Effector memory CD4-positive, alpha-beta T cell (primary cell): ENCODE measurements at places on chromosomes 16 and 17.

- no peak for DNase-seq
Observed at GRCh38 chr17:50642722-50643656, 8.3 kb downstream of the ABCC3 start.

DNA sequence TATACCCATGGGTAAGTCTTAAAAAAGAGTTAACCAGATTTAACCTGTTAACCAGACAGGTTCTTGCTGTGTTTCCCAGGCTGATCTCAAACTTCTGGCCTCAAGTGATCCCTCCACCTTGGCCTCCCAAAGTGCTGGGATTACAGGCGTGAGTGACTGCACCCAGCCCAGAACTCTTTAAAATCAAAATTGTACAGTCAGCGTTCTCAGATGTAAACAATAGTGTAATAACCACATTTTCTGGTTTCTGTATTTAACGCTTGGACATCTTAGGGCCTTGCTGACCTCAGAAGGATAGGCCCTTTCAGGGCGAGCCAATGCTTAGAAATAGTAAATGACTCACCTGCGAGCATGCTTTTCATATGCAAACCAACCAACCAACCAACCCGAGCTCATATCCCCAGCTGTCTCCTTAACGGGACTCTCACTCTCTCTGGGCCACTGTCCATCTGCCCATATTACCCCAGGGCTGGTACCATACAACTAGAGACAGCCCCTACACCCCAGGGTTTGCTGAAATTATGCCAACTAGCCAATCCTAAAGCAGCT is 415.0 kb upstream of the XYLT1 start:
- DNase-seq = no peak

DNA sequence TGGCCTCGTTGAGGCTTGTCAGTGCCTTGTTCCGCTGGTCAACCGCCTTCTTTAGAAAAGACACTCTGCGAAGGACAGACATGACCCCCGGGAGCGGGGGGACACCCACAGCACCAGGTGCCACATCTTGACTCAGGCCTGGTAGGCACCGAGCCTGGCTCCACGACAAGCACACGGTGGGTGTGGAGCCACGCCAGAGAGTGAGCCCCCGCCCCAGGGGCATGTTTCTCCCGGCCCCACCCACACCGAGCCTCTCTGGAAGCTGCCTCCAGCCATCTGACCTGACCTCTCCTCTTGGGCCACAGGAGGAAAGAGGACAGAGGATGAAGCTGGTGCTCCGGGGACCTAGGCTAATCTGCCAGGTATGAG is 4.6 kb downstream of the FAAP100 start:
- DNase-seq = no peak

GRCh38 chr17:49404906-49405305 is 9.8 kb downstream of the PHB1 start:
- DNase-seq = no peak

DNA sequence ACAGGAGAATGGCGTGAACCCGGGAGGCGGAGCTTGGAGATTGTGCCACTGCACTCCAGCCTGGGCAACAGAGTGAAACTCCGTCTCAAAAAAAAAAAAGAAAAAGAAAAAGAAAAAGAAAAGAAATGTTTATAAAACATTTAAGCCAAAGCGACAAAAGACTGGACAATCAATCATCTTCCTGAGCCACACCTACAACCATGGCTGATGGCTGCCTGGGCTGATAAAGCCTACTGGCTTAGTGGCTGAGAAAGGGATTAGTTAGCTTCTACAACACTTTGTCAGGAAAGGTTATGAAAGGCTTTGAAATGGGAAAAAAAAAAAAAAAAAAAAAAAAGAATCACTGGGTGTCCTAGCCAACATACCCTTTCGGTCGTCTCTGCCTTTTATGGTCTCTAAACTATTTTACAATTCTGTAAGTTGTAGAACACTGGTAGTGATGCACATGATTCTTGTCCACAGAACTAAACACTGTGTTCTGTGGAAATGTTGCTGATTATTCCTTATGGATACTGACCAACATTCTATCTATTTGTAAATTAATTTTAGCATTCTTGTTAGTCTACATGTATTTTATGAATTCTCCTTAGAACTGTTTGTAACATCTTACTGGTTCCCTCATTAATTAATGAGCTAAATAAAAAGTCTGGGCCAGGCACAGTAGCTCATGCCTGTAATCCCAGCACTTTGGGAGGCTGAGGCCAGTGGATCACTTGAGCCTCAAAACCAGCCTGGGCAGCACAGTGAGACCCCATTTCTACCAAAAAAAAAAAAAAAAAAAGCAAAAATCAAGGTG is 45.5 kb downstream of the ZZEF1 start:
- no peak for DNase-seq

DNA sequence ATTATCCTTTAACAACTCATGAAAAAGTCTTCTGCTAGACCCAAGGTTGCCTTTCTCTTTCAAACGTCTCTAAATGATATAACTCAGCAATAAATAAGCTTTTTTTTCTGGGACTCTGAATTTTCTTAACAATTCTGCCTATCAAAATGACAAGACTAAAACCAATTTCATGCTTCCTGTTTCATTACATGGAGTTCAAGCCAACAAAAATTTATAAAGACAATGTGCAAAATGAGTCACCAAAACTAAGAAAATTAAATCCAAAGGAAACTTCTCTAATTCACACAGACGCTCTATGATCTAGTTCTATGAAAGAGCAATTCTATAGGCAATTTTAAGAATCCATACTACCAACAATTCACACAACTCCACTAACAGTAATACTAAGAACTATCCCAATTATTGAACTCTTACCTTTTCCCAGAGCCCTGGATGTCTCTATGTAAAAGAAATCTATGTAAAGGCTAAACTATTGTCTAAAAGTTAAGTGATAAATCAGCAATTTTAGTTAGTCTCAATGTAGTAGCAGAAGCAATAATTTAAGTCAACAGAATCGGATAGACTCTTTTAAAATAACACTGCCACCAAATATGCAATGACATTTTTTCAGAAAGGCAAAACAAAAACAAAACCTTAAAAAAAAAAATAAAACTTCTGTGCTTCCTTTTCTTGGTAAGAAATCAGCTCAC is 44.2 kb downstream of the ZZEF1 start:
- DNase-seq = no peak

DNA sequence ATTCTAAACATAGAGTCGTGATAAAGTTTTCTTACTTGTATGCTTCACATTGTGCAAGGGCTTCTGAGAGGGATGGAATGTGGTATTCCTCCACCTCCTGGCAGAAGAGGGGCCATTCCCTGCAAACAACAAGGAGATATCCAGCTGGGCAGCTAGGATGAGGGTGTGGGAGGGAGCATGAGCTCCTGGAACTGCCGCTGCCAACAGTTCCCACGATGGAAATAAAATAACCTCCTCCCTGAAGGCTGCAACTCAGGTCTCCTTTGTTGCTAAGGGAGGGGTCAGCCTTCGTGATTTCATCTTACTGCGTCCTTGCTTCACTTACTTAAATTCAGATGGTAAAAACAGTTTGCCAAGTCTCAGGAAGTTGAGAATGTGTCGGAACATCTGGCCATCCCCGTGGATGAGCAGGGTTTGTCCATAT is 15.6 kb downstream of the PLEKHG4 start:
- no peak for DNase-seq

- DNase-seq = no peak
Observed at GRCh38 chr17:74031316-74032090, 172.0 kb upstream of the RPL38 start.

DNA sequence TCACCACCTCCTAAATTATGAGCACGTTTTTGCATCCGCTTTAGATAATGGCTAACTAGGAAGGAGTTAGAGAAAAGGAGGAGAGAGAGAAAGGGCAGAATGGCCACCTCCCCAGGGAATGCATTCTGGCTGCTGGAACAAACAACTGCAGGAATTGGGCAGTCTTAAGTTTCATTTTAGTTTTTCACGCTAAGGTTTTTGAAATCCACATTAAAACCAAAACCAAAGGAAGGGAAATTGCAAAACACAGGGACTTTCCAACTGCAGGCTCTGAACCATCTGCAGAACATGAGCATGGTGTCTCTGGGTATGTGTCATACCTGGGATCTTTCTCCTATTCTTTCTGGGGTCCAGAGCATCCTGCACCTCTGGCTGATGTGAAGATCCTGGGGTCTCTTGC is 12.1 kb upstream of the CCL8 start:
- DNase-seq = no peak

DNA sequence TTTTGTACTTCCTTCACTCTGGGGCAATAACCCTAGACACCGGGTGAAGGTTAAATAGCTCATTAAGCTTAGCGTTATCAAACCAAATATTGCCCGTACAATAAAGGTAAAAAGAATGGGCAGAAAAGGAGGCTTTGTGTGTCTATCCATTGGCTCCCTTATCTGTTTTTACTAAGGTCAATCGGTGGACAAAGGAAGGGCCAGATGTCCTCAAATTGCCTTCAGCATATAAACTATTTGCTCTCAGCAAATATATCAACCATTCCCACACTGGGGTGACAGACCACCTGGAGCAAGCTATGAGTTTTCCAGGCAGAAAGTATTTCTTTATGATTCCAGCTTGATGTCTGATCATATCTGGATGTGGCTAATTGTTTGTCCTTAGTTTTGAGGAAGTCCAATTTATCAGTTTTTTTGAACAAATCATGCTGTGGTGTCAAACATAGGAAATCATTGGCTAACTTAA is 25.3 kb upstream of the WIPI1 start:
- no peak for DNase-seq

DNA sequence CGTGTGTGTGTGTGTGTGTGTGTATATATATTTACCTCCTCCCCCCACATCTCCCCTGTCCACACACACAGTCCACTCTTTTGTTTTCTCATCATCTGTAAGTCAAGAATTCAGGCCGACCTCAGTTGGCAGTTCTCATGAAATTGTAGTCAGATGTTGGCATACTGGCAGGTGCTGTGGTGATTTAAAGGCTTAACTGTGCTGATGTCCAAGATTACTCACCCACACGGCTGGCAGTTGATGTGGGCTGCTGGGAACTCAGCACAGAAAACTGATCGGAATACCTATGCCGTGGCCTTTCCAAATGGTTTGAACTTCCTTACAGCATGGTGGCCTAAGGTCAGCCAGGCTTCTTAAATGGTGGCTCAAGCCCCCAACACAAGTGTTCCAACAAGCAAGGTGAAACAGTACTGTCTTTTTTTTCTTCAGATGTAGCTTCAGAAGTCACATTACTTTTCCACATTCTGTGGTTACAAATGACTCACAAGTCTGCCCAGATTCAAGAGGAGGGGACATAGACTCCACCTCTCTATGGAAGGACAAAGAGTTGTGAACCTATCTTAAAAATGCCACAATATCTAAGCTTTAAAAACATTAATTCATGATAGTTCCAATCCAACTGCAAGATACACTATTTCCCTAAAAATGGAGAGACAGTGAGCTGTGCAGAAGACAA is 198.5 kb upstream of the HS3ST4 start:
- no peak for DNase-seq

- DNase-seq = no peak
Observed at GRCh38 chr17:58377661-58378060, 25.7 kb upstream of the SUPT4H1 start.

GRCh38 chr17:72030067-72030899 is 90.5 kb upstream of the SOX9 start:
- no peak for DNase-seq

- DNase-seq = no peak
Observed at GRCh38 chr16:7938175-7938574, 605.5 kb downstream of the RBFOX1 start.

GRCh38 chr17:51827140-51827539 is 331.4 kb downstream of the CA10 start:
- DNase-seq = no peak

- no peak for DNase-seq
Observed at GRCh38 chr17:301681-302299, 50.8 kb downstream of the RPH3AL start.

- DNase-seq = no peak
Observed at GRCh38 chr17:82915010-82915756, 75.4 kb upstream of the ZNF750 start.

- DNase-seq = no peak
Observed at GRCh38 chr17:80168371-80168770, 1.5 kb upstream of the CARD14 start.

DNA sequence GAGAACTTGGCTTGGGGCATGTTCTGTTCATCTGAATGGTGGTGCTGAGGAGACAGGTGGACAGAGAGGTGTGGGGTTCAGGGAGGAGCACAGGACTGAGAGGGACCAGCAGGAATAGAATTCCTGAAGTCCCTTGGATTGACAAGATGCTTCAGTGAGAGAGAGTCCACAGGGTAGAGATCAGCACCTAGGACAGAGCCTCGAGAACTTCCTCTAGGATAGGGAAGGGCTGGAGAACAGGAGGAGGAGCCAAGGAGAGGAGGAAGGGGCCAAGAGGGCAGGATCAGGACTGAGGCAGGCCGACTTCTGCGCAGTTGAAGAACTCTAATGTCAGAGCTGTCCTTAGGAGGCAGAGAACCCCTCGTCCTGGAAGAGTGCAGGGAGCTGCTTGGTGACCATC is 138.4 kb downstream of the PRKCB start:
- no peak for DNase-seq

GRCh38 chr17:1377334-1377733 is 22.7 kb downstream of the YWHAE start:
- no peak for DNase-seq

DNA sequence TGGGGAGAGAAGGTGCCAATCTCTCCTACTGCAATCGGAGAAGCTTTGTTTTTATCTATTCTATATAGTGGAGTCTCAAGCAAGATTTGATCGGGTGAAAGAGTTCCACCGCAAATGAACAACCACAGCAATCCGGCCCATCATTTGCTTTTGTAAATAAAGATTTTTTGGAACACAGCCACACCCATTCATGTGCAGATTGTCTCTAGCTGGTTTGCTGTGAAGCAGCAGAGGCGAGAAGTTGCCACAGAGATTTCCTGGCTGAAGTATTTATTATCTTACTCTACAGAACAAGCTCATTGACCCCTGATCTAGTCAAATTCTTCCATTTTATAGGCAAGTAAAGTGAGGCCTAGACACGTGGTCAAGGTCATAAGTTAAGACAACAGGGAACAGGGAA is 195.5 kb upstream of the TNRC6C start:
- no peak for DNase-seq

GRCh38 chr16:35410438-35410837 is 1951.0 kb downstream of the TP53TG3F start:
- DNase-seq = no peak

DNA sequence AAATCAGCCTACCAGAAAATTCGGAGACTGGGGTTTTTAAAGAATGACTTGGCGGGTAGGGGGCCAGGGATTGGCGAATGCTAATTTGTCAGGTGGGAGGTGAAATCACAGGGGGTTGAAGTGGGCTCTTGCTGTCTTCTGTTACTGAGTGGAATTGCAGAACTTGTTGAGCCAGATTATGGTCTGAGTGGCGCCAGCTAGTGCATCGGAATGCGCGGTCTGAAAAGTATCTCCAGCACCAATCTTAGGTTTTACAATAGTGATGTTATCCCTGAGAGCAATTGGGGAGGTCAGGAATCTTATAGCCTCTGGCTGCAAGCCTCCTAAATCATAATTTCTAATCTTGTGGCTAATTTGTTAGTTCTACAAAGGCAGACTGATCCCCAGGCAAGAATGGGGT is 762 bp upstream of the RBL2 start:
- DNase-seq = no peak

GRCh38 chr17:38898291-38898679 is 27.1 kb upstream of the LASP1NB start:
- no peak for DNase-seq

- no peak for DNase-seq
Observed at GRCh38 chr16:67531247-67531646, 2.6 kb downstream of the RIPOR1 start.
